Purkinje cell (primary cell): ENCODE measurements at places on chromosomes 3 and 15. TPM values are rescaled to one million over a fixed set of nuclear protein-coding genes. Genes with fewer than 3 reads are reported as not detected.

The ZBTB20 gene
- 17.1 and 20.5 TPM in 2 replicates for polyA plus RNA-seq

The FMN1 gene
- 0.91 TPM in 1 of 2 replicates, not detected in the other for polyA plus RNA-seq

The FGF7 gene
- 0.94 and 2.0 TPM in 2 replicates for polyA plus RNA-seq

The SLC22A14 gene
- polyA plus RNA-seq: 0.78 TPM in 1 of 2 replicates, not detected in the other

The CLDN18 gene
- polyA plus RNA-seq: not detected in 2 replicates

The C3orf49 gene
- 1.2 TPM in 1 of 2 replicates, not detected in the other for polyA plus RNA-seq

The RHCG gene
- polyA plus RNA-seq: 1.0 and 2.1 TPM in 2 replicates

The SLC51A gene
- polyA plus RNA-seq: not detected in 2 replicates

The ATP13A4 gene
- polyA plus RNA-seq: 1.9 TPM in 2 replicates

The CCR1 gene
- not detected in 2 replicates for polyA plus RNA-seq

The TIPIN gene
- 18.1 and 18.4 TPM in 2 replicates for polyA plus RNA-seq

The SETD5 gene
- 17.9 and 19.5 TPM in 2 replicates for polyA plus RNA-seq

The ACOX2 gene
- polyA plus RNA-seq: 1.3 and 2.4 TPM in 2 replicates

The TRIM42 gene
- not detected in 2 replicates for polyA plus RNA-seq

The AP2M1 gene
- 245 and 317 TPM in 2 replicates for polyA plus RNA-seq

The PROK2 gene
- 8.7 and 10.5 TPM in 2 replicates for polyA plus RNA-seq

The EXD1 gene
- 0.78 TPM in 1 of 2 replicates, not detected in the other for polyA plus RNA-seq

The TIGIT gene
- polyA plus RNA-seq: not detected in 2 replicates
